ENCODE measurements at places on chromosomes 6 and 20.

DNA sequence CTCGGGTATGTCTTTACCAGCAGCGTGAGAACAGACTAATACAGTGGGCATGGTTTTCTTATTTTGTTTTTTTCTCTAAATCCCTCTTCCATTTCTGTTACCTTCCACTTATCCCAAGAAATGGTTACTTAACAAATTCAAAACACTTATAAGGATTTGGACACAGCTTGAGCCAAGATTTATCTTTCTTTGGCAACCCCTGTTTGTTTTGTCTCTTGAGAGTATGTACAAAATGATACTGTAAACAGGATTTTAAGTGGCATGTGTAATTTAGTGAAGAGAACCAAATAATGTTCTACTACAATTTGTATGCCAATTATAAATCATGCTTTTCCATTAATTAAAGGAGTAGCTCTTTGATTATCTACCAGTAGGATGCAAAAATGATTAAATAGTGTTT lies 51.4 kb downstream of the PPP1R14C start:
- no peak for DNase-seq

GRCh38 chr20:6708010-6708409 lies 59.5 kb upstream of the BMP2 start:
- DNase-seq: no peak

DNA sequence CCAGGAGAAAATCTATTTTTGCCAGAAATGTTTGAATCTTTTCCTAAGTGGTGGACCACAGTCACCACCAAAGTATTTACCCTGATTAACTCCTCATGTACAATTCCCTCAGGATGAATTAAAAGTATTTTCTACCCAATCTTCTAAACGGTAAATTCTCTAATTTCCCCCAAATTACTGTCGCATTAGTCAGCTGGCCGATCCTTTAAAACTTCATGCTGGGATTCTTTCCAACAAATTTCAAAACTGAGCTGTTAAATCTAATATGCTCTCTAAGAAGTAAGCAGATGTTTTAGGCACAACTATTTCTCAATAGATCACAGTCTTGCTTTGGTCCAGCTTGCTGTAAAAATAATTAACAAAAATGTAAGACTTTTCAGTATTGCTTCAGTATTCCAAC lies 447.2 kb downstream of the FRK start:
- DNase-seq: no peak

GRCh38 chr6:84773133-84773430 lies 8.7 kb upstream of the TBX18 start:
- no peak for DNase-seq

DNA sequence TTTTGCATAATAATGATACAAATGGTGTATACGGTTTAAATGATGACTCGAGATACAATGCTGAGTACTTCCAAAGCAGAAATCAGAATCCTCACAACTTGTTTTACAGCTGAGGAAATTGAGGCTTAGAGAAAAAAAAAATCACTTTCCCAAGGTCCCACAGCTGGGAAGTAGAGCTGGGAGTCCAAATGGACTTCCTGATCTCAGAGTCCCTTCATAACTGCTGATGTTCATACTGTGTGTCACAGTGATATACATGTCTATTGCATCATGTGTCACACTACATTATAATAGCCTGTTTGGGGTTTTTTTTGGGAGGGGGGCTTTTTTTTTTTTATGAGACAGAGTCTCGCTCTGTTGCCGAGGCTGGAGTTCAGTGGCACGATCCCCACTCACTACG lies 8.5 kb downstream of the HM13 start:
- no peak for DNase-seq

DNA sequence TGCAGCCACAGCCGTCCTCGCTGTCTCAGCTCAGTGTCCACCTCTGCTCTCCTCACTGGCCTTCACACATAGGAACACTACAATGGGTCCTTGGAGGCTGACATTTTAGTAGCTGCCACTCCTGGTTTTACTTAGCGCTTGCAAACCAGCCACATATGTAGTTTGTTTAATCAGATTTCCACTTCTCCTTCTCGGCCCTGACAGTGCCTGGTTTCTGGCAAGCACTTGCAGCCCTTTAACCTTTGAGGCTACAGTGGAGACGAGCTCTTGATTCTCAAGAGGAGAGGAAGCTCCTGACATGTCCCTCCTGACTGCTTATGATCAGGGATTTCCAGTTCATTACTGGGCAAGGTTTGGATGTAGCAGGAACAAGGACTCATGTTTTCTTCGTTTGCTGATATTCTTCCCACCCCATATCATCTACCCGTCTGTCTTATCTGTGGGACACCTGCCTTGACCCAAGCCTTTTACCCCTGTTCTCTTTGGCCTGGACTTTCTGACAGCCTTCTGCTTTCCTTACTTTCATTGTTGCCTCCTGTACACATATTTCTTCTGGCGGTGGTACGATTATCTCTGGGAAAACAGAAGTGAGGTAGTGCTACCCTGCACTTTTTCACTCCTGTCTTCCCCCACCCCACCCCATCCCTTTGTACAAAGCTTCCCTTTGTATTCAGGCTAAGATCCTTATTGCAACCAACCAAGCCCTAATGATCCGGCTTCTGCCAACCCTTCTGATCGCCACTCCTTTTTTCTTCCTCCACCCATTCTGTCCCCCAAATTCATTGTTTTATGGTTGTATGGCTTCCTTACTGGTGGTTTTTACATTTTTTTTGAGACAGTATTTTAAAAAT lies 31.2 kb downstream of the CEP43 start:
- no peak for DNase-seq

- DNase-seq: no peak
Observed at GRCh38 chr6:124974771-124975377, 12.6 kb downstream of the RNF217 start.

- DNase-seq: peak; percentile 64
Observed at GRCh38 chr20:49384437-49385434, 97.7 kb downstream of the KCNB1 start.

- no peak for DNase-seq
Observed at GRCh38 chr20:58140787-58141425, 87.5 kb downstream of the ANKRD60 start.

Measured in HuH-7.5 (cell line).